ENCODE measurements at places on chromosomes 7 and 10. TPM values are rescaled to one million over a fixed set of nuclear protein-coding genes. Genes with fewer than 3 reads are reported as not detected.

Gene PODXL
- total RNA-seq: 3.4 TPM

Gene STN1
- 34.8 TPM for total RNA-seq

GRCh38 chr7:139328375-139328774 is 12.8 kb upstream of the FMC1 start:
- no peak for DNase-seq

- no peak for DNase-seq
Observed at GRCh38 chr7:98329791-98330373, 48.4 kb downstream of the BRI3 start.

DNA sequence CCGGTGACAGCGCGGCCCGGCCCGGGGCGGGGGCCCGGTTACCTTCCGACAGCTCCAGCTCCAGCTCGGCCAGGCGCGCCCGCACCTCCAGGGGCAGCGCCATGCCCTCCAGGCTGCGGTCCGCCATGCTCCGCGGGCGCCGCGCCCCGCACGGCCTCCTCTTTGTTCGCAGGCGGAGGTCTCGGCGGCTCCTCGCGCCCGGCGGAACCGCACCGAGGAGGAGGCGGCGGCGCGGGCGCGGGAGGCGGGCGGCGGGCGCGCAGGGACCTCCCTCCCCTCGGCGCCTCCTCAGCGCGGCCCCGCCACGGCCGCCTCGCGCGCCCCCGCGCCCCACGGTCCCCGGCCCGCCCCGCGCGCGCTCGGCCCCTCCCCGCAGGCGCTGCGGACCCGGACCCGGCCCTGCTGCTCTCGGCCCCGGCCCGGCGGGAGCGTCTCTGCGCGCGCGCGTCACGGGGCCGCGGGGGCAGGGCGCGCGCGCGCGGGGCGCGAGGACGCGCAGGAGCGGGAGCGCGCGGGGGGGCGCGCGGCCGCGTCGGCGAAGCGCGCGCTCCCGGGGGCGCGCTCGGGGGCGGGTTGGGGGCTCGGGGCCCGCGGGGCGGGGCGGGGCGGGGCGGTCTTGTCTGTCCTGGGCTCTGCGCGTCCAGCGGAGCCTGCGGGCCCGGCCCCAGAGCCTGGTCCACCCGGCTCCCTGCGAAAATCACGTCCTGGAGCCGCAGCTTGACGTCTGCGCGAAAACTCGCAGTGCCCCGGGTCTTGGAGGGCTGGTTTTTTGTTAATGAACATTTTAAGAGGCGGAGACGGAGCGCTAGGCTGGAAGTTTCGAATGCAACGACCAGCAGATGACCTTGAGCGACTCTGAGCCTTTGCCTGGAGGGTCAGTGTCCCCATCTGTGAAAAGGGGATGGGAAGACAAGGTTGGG is at the start of gene DIP2C:
TSS of gene DIP2C (minus strand) at position 217 of the 920 bp plus-strand sequence. CDS start at position 127, 90 bp downstream.
- no peak for DNase-seq

DNA sequence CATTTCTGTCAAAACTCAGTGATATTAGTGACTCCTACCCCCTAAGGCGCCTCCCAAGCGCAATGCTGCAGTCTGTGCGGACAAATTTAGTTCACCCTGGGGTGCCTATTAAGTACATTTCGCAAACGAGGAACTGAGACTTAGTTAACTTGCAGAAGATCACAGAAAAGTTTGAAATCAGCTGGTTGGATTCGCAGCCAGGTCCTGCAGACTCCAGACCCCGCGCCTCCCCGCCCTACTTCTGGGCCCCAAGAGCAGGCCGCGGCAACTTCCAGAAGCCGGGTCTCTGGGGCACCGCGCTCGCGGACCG is 588 bp downstream of the CYREN start:
- DNase-seq: no peak

DNA sequence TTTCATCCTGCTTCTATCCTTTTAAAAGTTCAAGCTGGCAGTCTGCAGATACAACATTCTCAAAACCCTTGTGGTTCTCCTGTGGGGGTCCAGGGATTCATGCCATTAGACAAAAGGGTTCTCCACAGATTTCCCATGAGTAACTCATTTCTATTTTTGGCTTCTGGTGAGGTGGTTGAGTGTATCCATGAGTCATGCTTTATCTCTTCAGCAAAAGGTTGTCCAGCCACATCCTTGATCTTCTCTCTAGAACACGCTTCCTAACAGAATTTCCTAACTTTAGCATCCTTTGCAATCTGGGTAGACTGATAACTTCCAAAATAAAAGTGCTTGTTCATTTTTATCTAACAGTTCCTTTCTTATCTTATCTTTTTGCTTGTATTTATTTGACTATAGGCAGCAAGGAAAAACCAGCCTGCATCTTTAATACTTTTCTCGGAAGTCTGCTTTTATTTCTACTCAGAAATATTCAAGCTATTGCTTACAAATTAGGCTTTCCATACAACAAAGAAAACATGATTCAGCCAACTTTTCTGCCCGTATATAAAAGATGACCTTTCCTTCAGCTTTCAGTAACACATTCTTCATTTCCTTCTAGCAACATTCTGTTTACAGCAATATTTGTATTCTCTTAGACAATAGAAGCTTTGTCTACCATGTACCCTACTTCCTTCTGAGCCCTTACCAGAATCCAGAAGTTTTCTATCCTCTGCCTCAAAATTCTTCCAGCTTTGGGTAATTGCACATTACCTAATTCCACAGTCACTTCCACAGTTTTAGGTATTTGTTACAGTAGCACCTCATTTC is 79.3 kb upstream of the IL6 start:
- DNase-seq: no peak

DNA sequence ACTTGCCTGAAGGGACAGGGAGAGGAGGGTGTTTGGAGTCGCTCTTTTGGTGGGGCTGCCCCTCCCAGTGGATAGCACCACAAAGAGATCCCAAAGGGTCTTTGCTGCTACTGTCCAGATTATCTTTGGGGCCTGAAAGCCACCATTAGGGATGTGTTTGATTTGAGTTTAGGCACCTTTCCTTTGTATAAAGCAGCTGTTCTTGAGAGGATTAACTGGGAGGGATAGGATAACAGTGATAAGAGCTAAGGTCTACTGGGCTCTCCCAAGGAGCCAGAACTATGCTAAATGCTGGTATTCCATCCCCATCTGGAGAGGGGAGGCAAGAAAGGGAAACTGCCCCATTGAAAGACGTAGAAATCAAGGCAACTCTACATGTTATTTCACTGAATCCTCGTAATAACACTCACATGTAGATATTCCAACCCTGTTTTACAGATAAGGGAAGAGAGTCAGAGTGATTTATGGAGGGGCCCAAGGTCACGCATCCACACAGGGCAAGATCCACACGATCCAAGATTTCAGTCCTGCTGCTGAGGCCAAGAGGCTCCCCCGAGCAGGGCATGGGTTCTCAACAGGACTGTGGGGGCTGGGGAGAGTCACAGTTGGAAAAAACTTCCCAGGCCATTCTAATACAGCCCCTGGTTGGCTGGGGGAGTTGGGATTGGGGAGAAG is 11.1 kb upstream of the TCF7L2 start:
- DNase-seq: no peak
